ENCODE measurements at places on chromosomes 16 and 17.

DNA sequence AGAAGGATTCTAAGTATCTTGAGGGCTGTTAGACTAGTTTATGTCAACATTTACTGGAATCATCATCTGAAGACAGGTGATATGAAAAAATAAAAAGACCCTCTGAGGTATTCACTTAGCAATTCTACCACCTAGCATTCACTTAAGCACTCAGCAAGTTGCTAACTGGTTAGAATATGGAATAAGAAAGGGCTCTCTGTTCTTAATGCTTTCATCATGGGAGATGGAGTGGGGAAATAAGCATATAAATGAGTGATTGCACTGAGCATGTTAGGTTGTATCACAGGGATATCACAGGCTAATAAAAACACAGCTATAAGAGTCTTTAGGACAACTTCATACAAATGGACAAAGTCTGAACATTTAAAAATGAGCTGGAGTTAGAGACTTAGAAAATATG, 1238.8 kb downstream of the CDH11 start:
- DNase-seq, result no peak

- no peak for DNase-seq
These were observed 73.7 kb downstream of the IRX3 start for GRCh38 chr16:54212893-54213292.

DNA sequence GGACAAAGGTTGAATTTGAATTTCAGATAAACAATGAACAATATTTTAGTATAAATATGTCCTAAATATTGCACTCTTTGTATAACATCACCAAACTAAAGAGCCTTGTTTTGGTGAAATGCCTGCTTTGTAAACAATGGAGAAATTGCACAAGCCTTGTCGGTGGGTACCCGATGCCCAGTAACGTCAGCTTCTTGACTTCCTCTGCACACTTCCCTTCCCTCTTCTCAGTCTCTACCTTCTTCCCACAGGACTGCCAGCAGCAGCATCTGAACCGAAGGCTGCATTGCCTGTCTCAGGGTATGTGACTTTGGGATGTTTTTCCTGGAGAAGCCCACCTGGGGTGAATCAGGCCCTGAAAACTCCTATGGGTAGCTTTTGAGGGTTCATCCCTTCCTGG, 113.9 kb downstream of the UTP18 start:
- DNase-seq, result no peak

GRCh38 chr16:80958284-80958683, 48.4 kb downstream of the CMC2 start:
- DNase-seq, result no peak

DNA sequence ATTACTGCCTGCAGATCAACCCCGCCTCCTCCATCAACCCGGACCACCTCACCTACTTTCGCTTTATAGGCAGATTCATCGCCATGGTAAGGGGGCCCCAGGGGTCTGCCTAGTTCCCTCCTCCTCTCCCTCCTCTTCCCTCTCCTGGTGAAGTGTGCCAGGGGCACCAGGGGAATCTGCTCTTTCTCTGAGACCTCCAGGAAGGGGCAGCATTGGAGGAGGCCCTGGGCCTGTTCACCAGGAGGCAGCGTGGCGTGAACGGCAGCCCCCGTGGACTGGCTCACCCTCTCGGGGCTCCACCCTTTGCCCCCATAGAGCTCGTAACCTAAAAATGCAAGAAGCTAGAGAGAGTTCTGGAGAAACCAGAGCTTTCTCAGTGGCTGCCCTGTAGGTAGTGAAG, 17.1 kb upstream of the CLEC18A start:
- DNase-seq, result no peak

DNA sequence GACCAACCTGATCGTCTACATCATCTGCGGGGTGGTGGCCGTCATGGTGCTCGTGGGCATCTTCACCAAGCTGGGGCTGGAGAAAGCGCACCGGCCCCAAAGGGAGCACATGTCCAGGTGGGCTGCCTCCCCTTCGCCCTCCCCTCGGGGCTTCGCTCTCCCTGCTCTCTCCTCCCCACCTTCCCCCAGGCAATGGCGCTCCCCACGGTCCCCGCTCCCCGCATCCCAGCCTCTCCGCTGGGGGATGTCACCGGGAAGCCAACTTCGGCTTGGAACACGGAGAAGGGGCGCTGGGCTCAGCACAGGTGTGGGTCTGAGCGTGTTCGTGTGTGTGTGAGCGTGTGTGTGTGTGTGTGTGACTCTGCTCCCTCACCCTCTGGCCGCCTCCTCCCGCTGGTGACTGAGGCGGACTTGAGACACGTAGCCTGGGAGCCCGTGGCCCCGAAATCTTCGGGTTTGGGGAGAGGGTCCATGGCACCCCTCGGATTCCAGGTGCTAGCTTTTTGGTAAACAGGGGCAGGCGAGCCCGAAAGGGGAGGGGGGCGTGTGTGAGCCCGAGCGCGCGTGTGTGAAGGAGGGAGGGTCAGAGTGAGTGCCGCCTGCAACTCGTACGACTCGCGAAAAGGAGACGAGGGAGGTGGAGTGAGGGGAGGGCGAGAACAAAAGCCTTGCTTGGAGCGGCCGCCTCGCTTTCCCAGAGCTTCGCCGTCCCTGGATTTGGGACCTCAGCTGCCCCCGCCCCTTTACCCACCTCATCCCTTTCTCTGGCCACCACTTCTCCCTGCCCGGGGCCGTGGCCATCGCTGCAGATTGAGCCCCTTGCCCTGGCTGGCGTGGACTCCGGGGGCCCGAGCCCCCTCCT, 1.3 kb downstream of the SHISA9 start:
- DNase-seq, result no peak

GRCh38 chr16:88345721-88346560, 36.8 kb upstream of the ZNF469 start:
- DNase-seq, result no peak

- no peak for DNase-seq
These were observed 10.4 kb upstream of the GJD3 start for GRCh38 chr17:40374821-40375498.

GRCh38 chr17:34408439-34408838, 45.4 kb upstream of the CCL1 start:
- DNase-seq, result no peak

GRCh38 chr16:30715750-30716445, 16.9 kb downstream of the SRCAP start:
- no peak for DNase-seq

DNA sequence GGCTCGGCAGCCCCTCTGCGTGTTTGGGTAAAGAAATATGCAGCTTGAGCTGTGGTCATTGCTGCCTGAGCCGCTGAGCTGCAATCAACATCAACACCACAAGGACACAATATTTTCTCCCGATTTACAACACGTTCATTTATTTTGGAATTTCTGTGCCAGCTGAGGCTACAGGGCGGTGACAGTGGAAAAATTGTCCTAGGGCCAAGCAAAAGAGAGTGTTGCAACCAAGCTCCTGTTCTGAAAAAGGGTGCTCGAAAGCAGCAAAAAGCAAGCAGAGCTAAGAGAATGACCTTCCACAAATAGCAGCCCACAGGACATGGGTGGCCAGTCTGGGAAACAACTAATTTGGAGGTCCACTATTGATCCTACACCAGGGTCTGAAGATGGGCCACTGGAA, 35.4 kb upstream of the NOG start:
- DNase-seq, result no peak

GRCh38 chr17:1108478-1108764, 71.4 kb downstream of the ABR start:
- DNase-seq, result no peak

DNA sequence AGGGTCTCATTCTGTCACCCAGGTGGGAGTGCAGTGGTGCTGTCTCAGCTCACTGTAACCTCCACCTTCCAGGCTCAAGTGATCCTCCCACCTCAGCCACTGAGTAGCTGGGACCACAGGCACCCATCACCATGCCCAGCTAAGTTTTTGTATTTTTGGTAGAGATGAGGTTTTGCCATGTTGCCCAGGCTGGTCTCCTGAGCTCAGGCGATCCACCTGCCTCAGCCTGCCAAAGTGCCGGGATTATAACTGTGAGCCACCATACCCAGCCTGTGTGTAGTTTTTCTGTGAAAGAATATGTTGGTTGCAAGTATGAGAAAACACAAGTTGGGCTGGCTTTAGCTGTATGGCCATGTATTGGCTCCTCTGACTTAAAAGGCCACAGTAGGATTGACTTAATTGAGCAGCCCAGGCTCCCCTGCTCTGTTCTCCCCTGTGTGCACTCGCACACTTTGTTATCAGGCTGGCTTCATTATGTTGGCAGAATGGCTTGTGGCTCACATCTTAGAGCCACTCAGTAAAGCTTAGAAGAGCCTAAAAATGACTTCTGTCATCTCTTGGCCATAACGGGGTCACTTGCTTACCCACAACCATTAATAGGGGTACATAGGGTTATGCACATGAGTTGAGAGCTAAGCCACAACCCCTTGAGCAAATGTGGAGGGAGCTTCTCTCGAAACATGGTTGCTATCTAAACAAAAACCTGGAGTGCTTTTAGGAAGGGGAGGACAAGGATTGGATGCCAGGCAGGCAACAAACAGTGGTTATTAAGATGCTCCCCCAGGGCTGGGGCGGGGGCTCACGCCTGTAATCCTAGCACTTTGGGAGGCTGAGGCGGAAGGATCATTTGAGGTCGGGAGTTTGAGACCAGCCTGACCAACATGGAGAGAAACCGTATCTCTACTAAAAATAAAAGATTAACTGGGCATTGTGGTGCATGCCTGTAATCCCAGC, 6.1 kb downstream of the HAPSTR1 start:
- DNase-seq, result no peak

- no peak for DNase-seq
These were observed at the start of gene PLLP for GRCh38 chr16:57284209-57284951. Gene PLLP (minus strand): TSS chr16:57284672. CDS start chr16:57284540, 132 bp downstream.

DNA sequence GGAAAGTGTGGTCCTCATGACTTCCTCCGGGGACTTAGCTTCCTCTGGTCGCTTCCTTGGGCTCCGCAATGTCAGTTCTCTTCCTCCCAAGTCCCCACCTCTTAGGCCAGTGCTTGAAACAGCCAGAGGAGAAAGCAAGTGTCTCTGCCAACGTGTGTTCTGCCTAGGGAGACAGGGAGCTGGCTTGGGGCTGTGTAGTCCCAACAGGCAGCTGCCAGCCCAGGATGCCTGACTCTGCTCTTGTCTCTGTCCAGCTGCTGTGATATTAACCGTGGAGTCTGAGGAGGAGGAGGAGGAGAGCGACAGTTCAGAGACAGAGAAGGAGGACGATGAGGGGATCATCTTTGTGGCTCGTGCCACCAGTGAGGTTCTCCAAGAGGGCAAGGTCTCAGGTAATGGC, 13.5 kb upstream of the PLEKHG4 start:
- no peak for DNase-seq

DNA sequence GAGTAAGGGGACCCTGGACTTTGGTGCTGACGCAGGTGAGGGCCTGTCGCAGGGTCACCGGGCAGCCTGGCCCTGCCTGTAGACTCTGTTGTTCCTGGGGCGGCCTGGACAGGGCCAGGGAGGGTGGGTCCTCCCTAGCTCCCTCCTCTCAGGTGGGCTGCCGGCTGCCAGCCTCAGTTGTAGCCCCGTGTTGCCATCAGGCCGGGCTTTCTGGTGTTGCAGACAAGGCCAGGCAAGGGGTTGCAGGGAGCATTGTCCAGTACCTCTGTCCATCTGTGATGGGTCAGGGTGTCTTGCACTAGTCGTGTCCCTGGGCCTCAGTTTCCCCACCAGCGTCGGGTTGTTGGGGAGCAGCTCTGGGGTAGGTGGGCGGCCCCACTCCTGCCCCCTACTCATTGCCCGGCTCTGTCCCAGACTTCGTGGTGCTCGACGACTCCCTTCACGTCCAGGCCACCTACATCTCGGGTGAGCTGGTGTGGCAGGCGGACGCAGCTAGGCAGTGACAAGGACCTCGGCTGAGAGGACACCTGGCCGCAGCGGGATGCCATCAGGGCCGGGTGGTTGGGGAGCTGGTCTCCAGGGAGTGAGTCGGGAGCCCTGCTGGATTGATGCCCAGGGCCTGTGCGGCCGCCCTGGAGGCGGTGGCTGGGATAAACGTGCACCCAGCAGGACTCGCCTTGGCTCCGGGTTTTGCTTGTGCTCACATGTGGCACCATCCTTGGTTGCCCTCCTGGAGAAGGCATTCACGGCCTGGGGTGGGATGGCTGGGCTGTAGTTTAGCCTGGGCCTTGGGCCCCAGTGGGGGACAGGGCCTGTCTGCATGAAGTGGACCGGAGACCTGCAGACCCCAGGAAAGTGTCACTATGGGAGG, 1.9 kb downstream of the CEMP1 start:
- DNase-seq, result no peak

GRCh38 chr17:66523378-66524200, 221.2 kb downstream of the PRKCA start:
- DNase-seq, result no peak

DNA sequence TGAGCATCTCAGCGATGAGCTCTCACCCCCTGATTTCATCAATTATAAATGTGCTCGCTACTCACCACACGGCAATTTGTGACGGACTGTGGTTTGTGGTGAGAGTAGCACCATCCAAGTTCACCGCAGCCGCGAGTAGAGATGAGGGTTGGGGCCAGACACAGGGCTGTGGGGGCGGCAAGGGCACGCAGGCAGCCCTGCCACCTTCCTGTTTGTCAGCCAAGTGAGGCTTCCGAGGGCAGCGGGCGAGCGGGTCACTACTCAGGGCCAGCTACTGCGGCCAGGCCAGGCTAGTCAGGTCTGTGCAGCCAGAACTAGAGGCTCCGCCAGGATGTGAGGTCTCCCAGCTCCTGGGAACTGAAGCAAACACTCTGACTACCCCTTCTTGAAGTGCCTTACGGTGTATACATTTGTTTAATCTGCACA, 39.6 kb upstream of the MEOX1 start:
- no peak for DNase-seq

DNA sequence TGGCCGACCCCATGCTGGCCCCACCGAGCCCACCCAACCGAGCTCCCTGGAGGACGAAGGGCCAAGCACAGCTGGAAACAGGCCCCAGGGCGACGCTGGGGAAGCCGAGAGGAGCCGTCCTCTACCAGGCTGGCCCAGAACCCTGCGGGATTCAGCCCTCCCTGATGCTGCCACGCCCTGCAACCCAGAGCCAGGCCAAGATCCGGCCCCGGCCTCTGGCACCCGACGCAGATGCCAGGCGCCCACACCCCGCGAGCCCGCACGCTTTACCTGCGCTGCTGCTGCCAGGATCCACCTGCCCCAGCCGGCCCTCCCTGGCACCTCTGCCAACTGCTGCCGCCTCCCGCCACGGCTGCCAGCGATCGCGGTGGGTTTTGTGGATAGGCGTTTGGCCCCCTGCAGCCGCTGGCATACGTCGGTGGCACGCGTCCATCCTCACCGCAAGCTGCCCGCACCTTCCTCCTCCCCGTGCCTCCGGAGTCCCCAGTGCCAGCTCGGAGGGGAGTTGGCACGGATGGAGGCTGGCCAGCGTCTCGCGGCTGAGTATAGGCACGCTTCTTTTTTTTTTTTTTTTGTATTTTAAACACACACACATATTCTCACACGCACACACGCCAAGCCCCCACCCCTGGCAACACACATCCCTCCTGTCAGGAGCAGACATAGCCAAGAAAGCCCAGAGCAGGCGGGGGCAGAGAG, 41.3 kb upstream of the ACSF3 start:
- no peak for DNase-seq

- DNase-seq, result peak; percentile 1
These were observed 11.9 kb upstream of the SLC4A1 start for GRCh38 chr17:44279666-44280391.

DNA sequence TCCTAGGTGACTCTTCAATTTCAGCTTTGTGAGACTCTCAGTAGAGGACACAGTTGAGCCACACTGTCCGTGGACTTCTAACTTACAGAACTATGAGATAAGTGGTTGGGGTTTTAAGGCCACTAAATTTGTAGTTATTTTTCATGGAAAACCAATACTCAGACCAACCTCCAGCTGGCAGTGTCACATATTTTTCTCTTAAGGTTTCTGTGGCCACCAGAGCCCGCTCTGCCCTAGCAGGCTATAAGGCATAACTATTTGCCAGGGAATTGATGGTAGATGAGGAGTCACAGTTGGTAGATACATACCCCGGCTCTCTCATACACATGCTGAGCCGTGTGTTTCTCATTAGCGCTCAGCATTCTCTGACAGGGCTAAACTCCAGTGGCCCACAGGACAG, 336.8 kb upstream of the MON1B start:
- no peak for DNase-seq

Measured in nucleus accumbens (tissue), 56 donors.